ENCODE measurements at places on chromosomes 4 and X. TPM values are rescaled to one million over a fixed set of nuclear protein-coding genes. Genes with fewer than 3 reads are reported as not detected.

The ARHGAP36 gene
- not detected for total RNA-seq

The WAS gene
- total RNA-seq = not detected

The GRIA3 gene
- not detected for total RNA-seq

The TRIM75 gene
- not detected for total RNA-seq

DNA sequence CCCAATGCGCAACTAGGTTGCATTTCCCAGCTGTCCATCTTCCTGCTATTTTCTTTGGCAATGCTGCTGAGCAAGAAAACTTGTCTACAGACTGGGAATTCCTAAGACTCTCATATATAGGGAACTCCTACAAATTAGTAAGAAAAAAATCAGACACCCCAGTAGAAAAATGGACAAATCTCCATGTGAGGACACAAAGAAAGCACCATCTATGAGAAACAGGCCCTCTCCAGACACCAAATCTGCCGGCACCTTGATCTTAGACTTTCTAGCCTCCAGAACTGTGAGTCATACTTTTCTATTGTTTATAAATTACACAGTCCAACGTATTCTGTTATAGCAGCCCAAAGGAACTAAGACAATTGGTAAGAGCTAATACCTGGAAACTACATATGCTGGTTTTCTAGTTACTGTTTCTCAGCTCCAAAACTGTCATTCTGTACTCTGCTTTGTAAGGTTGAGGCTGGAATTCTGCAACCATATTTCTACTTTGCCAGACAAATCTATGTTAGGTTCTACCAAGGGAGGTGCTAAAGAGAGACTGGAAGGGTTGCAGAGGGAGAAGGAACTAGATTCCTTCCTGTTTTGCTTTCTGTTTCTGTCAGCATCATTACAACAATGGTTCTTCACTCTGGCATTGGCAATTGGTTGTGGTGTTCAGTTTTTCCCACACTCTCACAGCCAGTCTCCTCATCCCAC is 35.7 kb upstream of the FAM241A start:
- no peaks in the 10 kb centered on the region for H3K36me3 ChIP-seq
- no peaks in the 10 kb centered on the region for H3K4me1 ChIP-seq
- H3K27me3 ChIP-seq = no peaks in the 10 kb centered on the region
- no peak overlapping the region for H3K4me3 ChIP-seq

DNA sequence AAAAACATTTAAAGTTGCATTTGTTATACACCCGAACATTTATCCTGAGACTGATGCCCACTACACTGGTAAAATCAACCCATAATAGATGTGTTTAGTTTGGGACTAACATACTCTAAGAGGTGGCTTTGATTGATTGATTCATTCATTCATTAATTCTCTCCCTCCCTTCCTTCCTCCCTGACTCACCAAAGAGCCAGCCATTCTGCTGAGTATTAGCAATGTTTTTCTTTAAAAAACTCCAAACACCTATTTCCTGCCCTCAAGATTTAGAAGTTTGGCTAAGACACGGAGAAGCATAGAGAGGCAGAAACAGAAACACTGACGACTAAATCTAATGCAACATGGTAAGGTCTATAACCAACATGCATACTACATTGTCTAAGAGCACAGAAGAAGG is 88.9 kb downstream of the RASL11B start:
- H3K4me1 ChIP-seq = peaks cover 14% of the 10 kb centered on the region
- H3K36me3 ChIP-seq = no peaks in the 10 kb centered on the region
- peak; percentile 26 for DNase-seq

DNA sequence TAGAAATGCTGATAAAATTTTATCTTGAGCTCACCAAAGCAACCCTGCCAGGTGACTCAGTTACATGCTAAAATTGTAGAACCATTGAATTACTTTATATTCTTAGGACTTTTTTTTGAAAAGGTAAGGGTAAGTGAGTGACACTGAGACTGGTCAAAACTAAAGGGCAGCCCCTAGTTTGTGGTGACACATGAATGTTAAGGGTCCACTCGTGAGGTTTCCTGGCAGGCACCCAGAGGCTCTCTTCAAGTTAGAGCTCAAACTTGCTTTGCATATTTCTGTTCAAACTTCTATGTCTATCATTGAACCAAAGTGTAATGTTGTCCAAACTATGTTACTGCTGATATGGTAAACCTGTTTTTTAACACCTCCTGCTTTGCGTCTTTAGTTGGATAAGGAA is 30.5 kb downstream of the TMPRSS11D start:
- no peaks in the 10 kb centered on the region for H3K4me1 ChIP-seq
- no peak overlapping the region for H3K27ac ChIP-seq
- no peaks in the 10 kb centered on the region for H3K27me3 ChIP-seq
- no peak for DNase-seq
- H3K4me3 ChIP-seq = no peak overlapping the region

- H3K4me1 ChIP-seq = no peaks in the 10 kb centered on the region
- H3K4me3 ChIP-seq = no peak overlapping the region
- no peak for DNase-seq
- H3K27me3 ChIP-seq = peaks cover 1% of the 10 kb centered on the region
Measured at GRCh38 chrX:130015181-130015580, 32.7 kb downstream of the BCORL1 start.

DNA sequence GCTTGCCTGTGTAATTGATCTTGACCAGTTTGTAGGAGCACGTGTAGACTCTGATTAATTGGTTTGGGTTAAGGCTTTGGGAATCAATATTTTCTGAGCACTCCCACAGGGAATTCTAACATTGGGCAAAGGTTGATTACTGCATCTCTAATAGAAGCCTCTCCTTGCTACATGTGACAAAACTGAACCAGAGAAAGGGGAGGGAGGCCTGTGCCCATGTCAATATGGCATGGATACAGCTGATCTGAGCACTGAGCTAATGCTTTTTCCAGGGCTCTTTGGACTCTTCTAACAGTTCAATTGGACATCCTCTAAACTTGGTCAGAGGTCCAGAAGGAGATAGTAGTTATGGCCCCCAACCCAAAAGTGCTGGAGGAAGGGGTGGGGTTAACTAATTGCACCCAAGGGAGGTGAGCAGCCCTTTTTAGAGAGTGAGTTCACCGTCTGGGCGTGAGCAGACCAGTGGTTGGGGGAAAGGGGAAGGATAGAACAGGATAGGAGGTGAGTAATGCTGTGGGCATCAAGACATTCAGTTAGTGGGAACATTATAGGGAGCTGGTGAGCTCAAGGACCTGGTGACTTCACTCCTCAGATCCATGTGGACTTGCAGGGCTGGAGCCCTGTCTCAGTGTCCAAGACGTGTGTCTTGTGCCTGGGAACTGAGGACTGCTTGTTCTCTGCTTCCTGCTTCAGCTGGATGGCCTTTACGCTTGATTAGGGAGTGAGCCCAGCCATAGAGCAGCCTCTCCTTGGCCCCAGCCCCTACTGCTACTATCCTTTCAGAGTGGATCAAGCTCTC is 22.8 kb downstream of the MSN start:
- H3K4me1 ChIP-seq = peaks cover 18% of the 10 kb centered on the region
- H3K4me3 ChIP-seq = no peak overlapping the region
- H3K36me3 ChIP-seq = no peaks in the 10 kb centered on the region
- peak overlapping the region; percentile 34 for H3K27ac ChIP-seq
- peak; percentile 78 for DNase-seq
- H3K27me3 ChIP-seq = no peaks in the 10 kb centered on the region

DNA sequence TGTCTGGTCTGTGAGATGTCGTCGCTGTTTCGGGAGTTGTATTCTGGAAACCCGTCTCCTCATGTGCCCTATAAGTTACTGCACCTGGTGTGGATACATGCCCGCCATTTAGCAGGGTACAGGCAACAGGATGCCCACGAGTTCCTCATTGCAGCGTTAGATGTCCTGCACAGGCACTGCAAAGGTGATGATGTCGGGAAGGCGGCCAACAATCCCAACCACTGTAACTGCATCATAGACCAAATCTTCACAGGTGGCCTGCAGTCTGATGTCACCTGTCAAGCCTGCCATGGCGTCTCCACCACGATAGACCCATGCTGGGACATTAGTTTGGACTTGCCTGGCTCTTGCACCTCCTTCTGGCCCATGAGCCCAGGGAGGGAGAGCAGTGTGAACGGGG is 1.4 kb downstream of the USP27X start:
- no peak overlapping the region for H3K27ac ChIP-seq
- peaks cover 3% of the 10 kb centered on the region for H3K4me1 ChIP-seq
- H3K4me3 ChIP-seq = no peak overlapping the region
- H3K36me3 ChIP-seq = no peaks in the 10 kb centered on the region
- H3K27me3 ChIP-seq = peaks cover 2% of the 10 kb centered on the region

- no peak overlapping the region for H3K4me3 ChIP-seq
- H3K4me1 ChIP-seq = no peaks in the 10 kb centered on the region
- H3K27me3 ChIP-seq = no peaks in the 10 kb centered on the region
- no peak overlapping the region for H3K27ac ChIP-seq
Measured at GRCh38 chr4:156623376-156623775, 348.2 kb downstream of the PDGFC start.

- H3K27ac ChIP-seq = peak overlapping the region; percentile 62
- H3K36me3 ChIP-seq = 0 out of 2 replicates have a peak, but pooled peaks cover 2% of the 10 kb centered on the region
- DNase-seq = peak; percentile 0
- no peaks in the 10 kb centered on the region for H3K27me3 ChIP-seq
Measured at GRCh38 chrX:119942831-119943184, 743 bp downstream of the NKAP start.

- H3K27me3 ChIP-seq = no peaks in the 10 kb centered on the region
- no peaks in the 10 kb centered on the region for H3K4me1 ChIP-seq
- H3K4me3 ChIP-seq = no peak overlapping the region
- no peak overlapping the region for H3K27ac ChIP-seq
Measured at GRCh38 chrX:31421441-31421840, 349.6 kb upstream of the FTHL17 start.

GRCh38 chrX:79161655-79162054 is 17.2 kb downstream of the GPR174 start:
- no peak overlapping the region for H3K27ac ChIP-seq
- no peaks in the 10 kb centered on the region for H3K4me1 ChIP-seq
- no peaks in the 10 kb centered on the region for H3K36me3 ChIP-seq
- DNase-seq = no peak

DNA sequence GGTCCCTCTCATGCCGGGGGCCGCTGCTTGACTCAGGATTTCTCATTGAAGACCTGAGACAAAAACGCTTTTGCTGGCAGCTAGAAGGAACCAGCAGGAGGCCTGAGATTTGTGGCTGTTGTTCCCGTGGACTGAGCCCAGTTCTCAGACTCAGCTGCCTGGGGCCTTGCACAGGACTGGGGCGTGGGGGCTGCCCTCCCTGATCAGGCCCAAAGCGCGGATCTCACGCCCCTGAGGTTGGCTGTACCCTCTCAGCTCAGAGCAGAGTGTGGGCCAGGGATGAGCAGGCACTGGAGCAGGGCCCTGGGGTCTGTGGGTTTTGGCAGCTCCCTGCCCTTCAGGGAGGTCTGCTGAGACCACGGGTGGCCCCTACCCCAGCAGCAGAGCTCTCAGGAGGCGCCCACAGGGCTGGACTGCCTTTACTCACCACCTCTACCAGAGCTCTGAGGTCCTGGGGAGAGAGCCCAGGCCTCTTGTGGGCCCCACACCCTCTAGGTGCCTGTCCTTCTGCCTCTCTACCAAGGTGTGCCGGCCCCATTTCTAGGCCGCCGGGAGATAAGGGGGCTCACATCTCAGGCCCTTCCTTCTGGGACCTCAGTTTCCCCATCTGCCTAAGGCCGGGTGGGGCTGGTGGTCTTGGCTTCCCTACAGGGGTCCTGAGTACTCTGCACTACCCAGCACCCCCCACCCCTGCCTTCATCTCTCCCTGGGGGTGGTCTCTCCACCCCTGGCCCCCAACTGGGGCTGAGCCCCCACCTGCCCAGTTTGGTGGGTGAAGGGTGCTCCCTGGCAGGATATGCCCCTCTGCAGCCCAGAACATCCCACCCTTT is 5.6 kb downstream of the MSANTD1 start:
- H3K4me3 ChIP-seq = no peak overlapping the region
- H3K36me3 ChIP-seq = no peaks in the 10 kb centered on the region
- H3K27me3 ChIP-seq = no peaks in the 10 kb centered on the region
- no peak for DNase-seq
- H3K27ac ChIP-seq = no peak overlapping the region
- no peaks in the 10 kb centered on the region for H3K4me1 ChIP-seq

DNA sequence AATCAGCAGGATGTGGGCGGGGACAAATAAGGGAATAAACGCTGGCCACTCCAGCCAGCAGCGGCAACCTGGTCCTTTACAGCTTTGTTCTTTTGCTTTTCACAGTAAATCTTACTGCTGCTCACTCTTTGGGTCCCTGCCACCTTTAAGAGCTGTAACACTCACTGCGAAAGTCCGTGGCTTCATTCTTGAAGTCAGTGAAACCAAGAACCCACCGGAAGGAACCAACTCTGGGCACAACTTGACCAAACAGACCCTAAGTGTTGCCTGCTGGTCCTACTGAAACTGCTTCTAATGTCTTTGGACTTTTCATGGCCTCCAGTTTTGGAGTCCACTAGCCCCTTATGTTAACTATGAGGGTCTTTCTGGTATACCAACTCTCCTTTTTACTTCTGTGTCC is 566.2 kb upstream of the IGFBP7 start:
- no peaks in the 10 kb centered on the region for H3K27me3 ChIP-seq
- H3K4me1 ChIP-seq = no peaks in the 10 kb centered on the region
- H3K27ac ChIP-seq = no peak overlapping the region
- no peak for DNase-seq
- H3K4me3 ChIP-seq = no peak overlapping the region
- H3K36me3 ChIP-seq = no peaks in the 10 kb centered on the region

- H3K27me3 ChIP-seq = peaks cover 2% of the 10 kb centered on the region
- no peaks in the 10 kb centered on the region for H3K4me1 ChIP-seq
- no peak overlapping the region for H3K27ac ChIP-seq
- DNase-seq = no peak
- no peak overlapping the region for H3K4me3 ChIP-seq
- no peaks in the 10 kb centered on the region for H3K36me3 ChIP-seq
Measured at GRCh38 chrX:23792861-23793553, 10.0 kb downstream of the SAT1 start.

DNA sequence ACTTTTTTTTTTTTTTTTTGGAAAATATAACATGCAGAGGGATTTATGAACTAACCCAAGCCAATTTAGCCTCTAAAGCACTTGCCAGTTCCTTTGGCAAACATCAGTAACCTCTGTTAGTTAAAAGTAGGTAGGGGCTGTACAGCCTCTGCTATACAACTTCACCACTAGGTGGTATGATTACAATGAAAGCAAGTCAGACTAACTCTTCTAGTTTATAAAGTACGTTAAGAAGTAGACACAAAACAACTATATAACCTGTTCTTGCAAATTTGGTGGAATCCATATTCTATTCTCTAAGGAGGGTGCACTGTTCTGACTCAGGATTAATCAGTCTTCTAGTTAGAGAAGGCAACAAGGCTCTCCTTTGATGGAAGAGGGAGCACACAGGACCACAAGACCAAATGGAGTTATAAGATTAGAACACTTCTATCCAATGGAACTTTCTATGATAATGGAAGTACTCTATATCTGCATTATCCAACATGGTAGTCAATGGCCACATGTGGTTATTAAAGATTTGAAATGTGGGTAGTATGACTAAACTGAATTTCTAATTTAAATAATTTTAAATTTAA is 12.8 kb downstream of the AIMP1 start:
- no peaks in the 10 kb centered on the region for H3K27me3 ChIP-seq
- no peak overlapping the region for H3K4me3 ChIP-seq
- peak; percentile 53 for DNase-seq
- H3K27ac ChIP-seq = no peak overlapping the region

Data from IMR-90 (cell line).